ENCODE measurements at places on chromosomes 12 and 14.

DNA sequence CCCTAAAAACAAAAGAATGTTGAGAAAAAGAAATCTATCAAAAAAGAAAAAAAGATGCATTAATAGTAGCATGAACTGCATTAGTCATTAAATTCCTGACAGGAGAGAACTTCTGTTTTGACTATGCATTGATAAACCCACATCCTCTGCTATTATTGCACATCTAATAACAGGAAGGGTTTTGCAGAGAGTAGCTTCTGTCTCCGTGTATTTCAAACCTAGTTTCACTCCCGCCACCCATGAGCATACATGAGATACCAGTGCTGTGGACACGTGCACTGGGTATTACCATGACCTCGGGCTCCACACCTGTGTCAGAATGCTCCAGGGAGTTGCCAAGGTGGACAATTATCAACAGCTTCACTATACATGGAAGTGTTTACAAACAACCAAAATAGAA is 449.1 kb upstream of the SOX5 start:
- no peak for DNase-seq

DNA sequence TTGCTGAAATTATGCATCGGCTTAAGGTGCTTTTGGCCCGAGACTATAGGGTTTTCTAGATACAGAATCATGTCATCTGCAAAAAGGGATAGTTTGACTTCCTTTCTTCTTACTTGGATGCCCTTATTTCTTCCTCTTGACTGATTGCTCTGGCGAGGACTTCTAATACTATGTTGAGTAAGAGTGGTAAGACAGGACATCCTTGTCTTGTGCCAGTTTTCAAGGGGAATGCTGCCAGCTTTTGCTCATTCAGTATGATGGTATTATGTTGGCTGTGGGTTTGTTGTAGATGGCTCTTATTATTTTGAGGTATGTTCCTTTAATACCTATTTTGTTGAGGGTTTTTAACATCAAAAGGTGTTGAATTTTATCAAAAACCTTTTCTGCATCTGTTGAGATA is 8.3 kb downstream of the BMAL2 start:
- no peak for DNase-seq

DNA sequence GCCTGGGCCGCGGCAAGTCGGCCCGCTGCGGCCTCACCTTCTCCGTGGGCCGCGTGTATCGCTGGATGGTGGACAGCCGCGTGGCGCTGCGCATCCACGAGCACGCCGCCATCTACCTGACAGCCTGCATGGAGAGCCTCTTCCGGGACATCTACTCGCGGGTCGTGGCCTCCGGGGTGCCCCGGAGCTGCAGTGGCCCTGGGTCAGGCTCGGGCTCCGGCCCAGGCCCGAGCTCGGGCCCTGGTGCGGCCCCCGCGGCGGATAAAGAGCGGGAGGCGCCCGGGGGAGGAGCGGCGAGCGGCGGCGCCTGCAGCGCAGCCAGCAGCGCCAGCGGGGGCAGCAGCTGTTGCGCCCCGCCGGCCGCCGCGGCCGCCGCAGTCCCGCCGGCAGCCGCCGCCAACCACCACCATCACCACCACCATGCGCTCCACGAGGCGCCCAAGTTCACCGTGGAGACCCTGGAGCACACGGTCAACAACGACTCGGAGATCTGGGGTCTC is 226.2 kb upstream of the CRY1 start:
- DNase-seq: no peak

- DNase-seq: no peak
These were observed 176.0 kb downstream of the KIF26A start for GRCh38 chr14:104314251-104314941.

DNA sequence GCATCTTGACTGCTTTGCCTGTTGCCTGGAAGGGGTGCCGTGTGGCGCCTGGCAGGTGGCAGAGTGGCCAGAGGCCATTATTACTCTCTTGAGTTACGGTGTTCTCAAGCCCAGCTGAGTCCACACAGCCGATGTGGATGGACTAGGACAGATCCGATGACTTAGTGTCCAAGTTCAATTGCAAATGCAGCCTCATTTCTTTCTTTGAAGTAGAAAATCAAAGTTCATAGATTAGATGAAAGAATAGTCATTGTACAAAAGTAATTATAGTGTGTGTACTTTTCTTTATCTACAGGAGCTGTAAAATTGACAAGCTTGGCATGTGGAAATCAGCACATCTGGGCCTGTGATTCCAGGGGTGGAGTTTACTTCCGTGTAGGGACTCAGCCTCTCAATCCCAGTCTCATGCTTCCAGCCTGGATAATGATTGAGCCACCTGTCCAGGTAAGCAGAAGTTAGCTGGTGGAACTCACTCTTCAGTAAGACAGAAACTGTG is 44.7 kb downstream of the ANKRD9 start:
- no peak for DNase-seq
